ENCODE measurements at places on chromosomes 2 and 18.
A peak's percentile ranks its signal among the peaks of the same experiment; 100 is the strongest.

DNA sequence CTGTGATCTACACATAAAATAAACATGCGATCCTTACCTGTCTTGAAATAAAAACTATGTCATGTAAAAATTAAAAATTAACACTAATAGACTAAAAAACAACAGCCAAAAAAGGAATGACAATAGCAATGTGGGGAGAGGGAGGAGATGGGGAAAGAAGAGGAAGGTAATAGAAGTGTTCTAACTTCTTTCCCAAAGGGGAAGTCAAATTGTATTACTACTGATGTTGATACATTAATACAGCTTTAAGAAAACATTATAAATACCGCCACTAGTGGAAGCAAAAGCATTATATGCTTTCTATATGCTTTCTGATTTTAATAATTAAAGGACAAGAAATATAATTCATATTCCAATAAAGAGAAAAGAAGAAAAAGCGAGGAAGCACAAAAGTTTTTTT, 22.2 kb downstream of the ZNF516 start:
- DNase-seq = no peak

DNA sequence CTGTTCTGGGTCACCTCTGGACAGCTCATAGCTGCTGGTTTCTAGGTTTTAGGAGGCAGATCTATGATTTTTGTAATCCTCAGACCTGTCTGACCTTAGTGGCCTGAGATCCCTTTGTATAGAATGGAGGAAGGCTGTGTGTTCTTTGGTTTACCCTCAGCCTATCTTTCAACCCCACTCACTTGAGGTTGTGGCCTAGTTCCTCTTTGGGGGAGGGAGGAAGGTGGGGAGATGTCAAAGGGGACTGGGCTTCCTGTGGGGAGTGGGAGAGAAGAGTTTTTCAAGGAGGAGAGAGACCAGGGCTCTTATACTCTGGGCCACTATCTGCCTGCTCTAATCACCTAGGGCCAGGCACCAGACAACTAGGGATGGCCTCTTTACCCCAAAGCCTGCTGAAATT, 28.5 kb downstream of the SEMA4F start:
- no peak for DNase-seq

GRCh38 chr2:68792751-68793150, 58.1 kb downstream of the ARHGAP25 start:
- DNase-seq = no peak

DNA sequence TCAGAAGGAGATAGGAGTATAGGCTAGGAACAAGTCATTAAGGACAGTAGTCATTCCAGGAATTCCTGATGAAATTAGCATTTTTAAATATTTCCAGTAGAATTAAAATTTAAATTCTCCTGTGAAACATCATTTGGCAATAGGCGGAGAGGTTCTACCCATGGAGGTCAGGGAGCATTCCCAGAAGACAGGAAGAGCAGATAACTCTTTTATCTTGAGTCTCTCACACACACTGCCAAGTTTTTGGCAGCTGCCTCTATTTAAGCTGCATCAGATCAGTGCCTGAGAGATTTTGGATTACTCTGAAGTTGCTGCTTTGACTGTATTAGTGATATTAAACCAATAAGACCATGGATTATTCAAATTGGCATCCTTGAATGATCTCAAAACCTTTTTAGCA, 714.7 kb downstream of the EPHA4 start:
- DNase-seq = no peak

DNA sequence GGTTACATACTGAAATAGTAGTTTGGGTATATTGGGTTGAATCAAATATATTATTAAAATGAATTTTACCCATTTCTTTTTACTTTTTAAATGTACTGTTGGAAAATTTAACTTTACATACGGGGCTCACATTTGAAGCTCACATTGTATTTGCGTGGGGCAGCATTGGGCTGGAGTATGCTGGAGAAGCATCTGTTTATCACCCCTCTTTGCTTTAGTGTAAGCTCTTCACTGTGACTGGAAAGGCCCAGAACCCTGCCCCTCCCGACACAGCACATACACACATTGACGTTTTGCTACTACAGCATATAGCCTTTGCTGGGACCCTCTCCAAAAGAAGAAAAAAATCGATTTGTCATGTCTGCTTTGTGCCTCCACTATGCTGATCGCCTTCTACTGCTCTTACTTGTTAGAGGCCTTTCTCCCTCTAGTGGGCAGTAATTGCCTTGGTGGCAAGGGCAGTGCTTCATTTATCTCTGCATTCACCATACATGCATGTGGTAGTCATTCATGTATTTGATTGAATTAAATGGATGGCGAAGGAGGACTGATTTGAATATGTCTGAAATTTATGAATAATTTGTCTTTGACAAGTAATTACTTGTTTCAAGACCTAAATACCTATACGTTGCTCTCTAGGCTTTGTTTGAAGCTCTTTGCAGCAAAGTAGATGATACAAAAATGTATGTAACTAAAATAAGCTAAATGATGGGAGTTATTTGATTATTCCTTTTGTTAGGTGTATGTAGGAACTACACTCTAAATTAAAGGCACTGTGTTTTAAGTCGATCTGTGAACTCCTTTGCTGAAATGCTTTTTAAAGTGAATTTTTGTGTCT, 37.4 kb downstream of the VAPA start:
- peak; percentile 81 for DNase-seq

- DNase-seq = no peak
These were observed 64.0 kb downstream of the HIBCH start for GRCh38 chr2:190255676-190256075.

DNA sequence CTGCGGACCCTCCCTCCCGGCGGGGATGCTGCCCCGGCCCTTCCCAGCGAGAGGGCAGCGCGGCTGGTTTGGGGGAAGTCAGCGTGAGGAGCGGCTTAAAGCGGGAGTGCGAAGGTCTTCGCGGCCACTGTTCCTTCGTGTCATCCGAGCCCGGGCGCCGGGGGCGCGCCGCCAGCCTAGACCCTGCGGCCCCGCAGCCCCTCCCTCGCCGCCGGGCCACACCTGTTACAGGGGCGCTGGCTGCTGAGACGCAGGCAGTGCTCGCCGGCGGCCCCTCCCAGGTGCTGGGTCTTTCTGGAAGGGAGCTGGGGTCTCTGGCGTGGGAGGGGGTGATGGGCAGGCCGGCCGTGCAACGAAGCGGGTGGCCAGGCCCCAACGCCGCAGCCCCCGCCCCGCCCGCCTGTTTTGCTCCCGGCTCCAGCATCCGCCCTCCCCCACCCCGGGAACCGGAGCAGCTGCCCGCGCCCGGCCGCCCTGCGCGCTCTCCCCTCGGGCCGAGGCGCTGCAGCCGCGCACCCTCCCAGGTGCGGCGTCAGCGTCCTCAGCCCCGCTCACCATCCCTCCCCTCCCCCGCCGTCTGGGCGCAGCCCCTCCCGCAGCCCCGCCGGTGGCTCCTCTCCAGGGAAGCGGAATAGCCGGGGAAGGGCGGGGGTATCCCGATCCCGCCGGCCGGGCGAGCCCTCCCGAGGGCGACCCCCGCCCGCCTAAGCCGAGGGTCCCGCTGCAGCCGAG, 727 bp downstream of the KIF1A start:
- peak; percentile 19 for DNase-seq

DNA sequence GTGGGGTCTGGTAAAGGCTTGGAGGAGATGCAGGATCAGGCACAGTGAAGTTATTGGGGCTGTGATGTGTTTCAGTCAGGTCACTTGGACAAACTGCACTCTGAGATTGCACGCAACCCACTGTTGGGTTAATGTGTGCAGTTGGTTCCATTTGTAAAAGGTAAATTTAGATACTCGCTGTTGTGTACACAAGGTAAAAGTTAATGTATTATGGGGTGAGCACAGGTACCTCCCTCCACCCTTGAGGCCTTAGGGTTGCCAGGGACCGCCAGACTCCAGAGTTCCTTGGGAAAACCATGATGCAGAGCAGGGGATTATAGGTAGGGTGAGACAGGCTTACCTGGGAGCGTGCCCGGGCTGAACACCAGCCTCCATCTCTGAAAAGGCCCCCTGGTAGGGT, 20.1 kb downstream of the IMPA2 start:
- no peak for DNase-seq

DNA sequence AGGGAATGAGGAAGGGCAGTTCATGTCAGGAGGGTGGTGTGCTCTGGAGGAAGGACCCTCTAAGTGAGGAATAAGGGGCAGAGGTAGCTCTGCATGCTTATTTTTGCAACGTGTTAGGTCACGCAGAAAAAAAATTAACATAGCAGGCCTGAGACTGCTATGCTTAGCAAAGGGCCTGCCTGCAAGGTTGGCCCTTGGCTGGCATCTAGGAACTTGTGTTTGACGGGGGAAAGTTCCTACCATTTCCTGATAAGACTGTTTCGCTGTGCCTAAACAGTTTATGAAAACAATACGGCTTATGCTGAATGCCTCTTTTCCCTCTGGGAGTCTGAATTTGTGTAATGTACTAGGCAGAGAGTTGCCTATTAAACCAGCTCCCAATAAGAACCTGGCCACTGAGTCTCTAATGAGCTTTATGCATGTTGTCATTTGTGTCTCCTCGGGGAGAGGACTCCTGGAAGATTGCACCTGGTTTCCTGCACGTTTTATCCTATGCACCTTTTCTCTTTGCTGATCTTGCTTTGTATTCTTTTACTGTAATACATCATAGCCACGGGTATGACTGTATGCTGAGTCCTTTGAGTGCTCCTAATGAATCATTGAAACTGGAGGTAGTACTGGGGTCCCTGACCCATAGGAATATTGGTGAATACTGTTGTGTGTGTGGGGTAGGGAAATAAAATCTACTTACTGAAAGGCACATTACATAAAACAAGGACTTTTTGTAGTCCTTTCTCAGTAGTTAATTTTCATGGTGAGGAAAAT, 169.0 kb downstream of the PRPF40A start:
- DNase-seq = no peak

- DNase-seq = no peak
These were observed 120.4 kb downstream of the L3MBTL4 start for GRCh38 chr18:6294148-6294784.

DNA sequence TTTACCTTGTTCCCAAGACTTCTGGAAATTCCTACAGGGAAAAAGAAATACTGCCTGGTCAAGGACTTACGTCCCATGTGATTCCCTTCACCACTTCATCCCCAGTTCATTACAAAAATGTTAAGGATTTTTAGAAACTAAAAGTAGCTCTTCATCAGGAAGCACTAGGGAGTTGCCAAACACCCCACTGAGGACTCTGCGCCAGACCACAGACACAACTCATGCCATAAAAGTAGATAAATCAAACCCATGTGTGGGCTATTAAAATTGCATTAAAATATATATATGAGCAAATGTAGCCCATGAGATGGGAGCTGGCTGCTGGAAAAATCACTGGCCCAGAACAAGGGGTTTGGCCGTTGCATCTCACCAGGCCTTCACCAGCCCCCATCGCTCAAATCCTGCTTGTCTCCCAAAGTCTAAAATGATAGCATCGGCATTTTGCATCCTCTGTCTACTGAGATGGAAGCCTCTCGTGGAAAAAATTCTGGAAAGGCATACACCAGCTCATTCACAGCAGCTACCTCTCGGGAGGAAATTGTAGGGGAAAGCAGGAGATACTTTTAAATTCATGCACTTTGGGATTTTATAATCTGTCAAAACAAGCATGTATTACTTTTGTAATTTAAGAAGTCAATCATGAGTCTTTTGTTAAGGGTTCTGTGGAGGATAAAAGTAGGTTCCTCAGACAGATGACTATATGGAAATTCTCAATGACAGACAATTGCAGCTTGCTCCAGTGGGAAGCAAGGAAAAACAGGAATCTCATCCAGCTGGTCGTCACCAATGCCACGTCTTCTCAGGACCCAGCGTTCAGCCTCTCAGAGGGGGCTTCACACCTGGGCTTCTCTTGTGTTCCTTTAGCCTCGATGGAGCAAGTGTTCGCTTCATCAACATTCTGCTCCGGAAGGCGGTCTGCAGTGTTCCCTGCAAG, 113.9 kb downstream of the MREG start:
- DNase-seq = peak; percentile 42

GRCh38 chr18:48974304-48975119, 23.7 kb upstream of the SMAD7 start:
- DNase-seq = no peak

DNA sequence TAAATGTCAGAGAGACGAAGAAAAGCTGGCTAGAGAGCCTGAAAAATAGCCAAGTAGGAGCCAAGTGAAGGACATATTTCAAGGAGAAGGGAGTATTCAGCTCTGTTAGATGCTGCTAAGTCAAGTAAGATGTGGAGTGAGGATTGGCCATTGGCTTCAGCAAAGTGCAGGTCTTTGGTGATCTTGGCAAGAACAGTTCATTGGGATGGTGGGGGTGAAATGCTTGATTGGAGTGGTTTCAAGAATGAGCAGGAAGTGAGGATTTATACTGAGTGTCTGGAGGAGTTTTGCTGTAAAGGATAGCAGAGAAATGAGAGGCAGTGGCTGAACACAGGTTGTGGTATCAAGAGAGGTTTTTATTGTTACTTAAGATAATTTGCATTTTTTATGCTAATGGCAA, 139.7 kb downstream of the PRPF40A start:
- no peak for DNase-seq

- DNase-seq = peak; percentile 46
These were observed 28.3 kb downstream of the TWSG1 start for GRCh38 chr18:9362869-9363268.

GRCh38 chr18:53551868-53552426, 672.5 kb downstream of the MBD2 start:
- no peak for DNase-seq

DNA sequence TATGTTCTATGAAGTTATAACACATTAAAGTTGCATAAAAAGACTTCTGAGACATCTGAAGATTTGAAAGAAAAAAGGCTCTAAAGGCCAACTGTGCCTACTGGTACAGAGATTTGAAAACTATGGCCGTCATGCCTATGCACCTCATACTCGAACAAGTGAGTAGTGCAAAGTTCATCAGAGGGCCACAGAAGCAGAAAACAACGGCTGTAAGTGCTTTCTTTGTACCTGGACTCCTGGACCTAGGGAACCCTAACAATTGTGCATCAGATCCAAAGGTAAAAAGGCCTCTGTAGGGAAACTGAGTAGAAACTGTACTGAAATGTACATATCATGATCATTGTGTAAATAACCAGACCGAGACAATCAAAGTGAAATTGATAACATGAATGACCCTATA, 230.4 kb upstream of the CHST9 start:
- no peak for DNase-seq

GRCh38 chr2:240286596-240286995, 146.1 kb upstream of the OTOS start:
- no peak for DNase-seq

DNA sequence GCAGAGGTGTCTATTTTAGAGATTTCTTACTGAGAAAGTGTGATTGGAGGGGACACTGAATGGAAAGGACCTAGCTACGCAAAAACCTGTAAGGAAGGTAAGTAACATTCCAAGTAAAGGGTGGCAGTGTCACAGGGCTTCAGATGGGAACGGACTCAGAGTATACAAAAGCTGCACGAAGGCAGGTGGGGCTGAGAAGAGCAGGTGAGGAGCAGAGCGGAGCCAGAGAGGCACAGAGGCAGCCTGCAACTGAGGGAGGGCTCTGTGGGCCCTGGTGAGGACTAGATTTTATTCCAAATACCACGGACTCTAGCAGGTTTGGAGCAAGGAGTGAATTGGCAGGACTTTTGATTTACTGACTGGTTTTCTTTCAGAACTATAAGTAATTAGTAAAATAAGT, 331.3 kb upstream of the PKDCC start:
- no peak for DNase-seq

Data from adipocyte (in vitro differentiated cells).